ENCODE measurements at places on chromosomes 5 and 9.

- no peak for DNase-seq
Observed at GRCh38 chr9:5643005-5643624, 14.2 kb downstream of the RIC1 start.

GRCh38 chr5:111548992-111549649, 36.8 kb upstream of the STARD4 start:
- DNase-seq: no peak

DNA sequence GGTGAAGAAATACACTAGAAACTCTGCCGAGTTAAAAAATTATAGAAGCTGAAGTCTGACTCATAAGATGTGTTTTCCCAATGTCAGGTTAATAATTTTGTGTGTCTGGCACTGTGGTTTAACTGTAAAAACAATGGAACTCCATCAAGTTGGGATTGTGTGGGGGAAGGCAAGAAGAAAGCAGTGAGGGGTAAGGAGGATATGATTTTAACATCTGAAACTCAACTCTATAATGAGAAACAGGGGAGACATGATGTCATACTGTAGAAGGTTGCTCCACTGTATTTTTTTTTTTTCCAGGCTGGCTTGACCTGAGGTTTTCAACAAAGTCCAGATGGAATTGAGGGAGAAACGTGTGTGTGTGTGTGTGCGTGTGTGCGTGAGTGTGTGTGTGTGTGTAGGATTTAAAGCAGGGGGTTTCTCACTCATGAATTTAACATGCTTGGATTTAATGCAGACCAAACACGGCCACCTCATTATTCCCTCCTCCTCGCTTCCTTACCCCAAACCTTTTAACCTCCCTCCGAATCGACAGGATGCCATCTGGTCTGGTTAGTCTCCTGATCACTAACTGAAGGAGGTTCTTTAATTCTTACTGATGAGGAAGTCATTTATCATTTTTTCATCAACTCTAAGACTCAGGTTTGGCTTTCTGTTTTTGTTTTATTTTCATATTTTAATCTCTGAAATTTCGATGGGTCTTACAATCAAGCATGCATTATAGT, 140.2 kb upstream of the LPAR1 start:
- peak; percentile 12 for DNase-seq

- DNase-seq: no peak
Observed at GRCh38 chr9:135055181-135055580, 32.3 kb upstream of the OLFM1 start.

- DNase-seq: no peak
Observed at GRCh38 chr9:103530934-103531333, 535.8 kb downstream of the CYLC2 start.

DNA sequence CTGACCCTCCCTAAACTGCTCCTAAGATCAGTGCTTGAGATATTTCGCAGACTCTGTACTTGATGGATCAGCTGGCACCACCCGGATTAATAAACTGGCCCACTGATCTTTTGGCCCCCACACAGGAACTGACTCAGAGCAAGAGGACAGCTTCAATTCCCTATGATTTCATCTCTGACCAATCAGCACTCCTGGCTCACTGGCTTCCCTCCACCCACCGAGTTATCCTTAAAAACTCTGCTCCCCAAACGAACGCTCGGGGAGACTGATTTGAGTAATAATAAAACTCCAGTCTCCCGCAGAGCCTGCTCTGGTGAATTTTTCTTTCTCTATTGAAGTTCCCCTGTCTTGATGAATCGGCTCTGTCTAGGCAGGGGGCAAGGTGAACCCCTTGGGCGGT, 36.5 kb upstream of the CD180 start:
- no peak for DNase-seq

DNA sequence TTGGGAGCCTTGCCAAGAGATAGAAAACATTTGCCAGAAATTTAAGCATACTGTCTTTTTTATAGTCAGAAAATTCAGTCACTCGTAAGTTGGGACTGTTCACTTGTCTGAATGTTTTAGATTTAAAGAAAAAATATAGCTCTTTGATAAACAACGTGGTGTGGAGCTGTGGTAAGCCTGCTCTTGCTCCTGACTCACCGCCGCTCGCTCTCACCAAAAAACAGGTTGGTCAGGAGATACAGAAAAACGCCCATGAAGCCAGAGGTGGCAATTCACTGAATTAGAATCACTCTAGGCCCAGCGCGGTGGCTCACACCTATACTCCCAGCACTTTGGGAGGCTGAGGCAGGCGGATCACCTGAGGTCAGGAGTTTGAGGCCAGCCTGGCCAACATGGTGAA, 6.2 kb downstream of the LNPEP start:
- no peak for DNase-seq

DNA sequence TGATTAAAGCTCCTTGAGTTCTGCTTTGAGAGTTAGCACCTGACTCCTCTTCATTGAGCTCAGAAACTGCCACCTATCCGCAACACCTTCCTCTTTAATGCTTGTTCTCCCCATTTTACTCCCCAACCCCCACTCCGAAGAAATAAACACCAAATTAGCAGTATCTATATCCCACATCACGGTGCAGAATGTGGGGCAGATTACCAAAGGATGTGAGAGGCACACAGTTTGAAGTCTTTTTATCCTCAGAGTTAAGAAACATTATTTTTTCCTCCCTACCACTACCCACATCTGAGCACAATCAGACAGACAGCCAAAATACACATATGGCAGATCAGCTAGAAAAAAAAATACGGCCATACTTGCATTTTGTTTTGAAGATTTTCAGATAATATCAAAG, 26.1 kb upstream of the IL7R start:
- DNase-seq: no peak

DNA sequence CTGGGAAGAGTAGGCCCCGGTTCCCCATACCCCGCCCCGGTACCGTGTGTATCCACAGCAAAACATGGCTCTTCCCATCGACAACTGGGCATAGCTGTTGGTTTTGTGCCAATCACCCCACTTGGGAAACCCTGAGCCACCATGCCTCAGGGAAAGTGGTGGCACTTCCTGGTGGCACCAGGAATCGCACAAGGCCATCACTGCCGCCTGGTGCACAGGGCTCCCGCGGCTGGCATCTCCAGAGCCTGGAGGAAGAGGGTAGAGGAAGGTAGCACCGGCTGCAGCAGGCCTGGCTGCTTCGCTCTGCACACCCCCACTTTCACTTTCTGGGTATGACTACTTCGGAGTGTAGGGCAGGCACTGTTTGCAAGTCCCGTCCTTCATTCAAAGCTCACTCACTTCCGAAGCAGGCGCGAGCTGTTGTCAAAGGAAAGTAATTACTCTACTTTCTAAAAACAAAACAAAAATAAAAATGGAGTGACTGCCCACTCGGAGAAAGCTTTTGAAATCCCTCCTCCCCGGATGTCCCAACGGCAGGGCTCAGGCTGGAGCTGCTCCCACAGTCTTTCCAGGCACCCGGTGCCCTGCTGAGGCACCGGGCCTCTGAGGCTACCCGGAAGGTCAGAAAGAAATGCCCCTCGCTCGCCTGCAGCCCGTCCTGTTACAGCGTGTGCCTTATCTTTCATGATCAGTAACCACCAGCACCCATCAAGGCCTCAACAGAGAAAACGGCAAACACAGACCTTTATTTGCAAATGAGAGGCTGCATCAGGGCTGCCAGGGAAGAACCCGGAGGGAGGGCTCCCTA, 2.0 kb downstream of the BRD3 start:
- no peak for DNase-seq

DNA sequence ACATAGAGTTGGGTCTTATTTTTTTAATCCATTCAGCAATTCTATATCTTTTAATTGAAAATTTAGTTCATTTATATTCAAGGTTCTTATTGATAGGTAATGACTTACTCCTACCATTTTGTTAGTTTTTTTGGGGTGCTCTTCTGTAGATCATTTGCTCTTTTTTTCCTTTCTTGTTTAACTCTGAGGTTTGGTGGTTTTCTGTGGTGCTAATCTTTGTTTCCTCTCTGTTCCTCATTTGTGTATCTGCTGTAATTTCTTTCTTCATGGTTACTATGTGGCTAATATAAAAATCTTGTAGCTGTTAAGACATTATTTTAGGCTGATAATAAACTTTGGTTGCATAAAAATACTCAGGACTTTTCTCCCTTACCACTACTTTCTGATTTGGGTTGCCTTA, 181.6 kb upstream of the DMRTA1 start:
- no peak for DNase-seq

DNA sequence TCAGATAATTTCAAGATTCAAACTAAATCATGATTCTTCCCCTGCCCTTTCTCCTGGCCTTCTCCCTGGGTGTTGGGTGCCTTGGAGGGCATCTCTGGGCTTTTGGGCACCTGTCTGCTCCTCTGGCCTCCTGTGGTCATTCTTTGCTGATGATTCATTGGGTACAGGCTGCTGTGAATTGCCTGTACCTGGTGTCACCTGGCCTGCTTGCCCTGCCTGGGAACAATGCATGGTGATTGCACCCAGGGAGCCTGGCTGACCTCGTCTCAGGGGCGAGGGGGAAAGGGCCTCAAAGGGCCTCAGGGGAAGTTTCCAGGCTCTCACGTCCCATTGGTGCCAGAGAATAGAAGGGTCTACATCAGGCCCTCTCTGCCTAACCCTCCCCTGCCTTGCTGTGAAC, 20.1 kb upstream of the CKMT2 start:
- no peak for DNase-seq

DNA sequence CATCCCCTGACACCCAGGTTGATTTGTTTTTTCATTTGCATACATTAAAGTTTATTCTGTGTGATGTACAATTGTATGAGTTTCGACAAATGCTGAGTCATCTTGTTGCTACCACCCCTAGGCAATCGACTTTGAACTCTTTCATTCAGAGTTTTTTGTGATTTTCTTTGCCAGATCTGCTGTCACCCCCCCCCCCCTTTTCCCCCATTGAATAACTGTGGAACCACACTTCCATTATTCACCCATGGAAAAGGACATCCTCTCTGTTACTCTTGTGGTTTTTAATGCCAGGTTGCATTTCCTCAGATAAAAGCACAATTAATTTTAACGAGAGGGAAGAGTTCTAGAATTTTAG, 13.7 kb upstream of the FAM120AOS start:
- DNase-seq: no peak

GRCh38 chr5:19002111-19002510, 985.9 kb downstream of the CDH18 start:
- no peak for DNase-seq

- DNase-seq: no peak
Observed at GRCh38 chr9:3045153-3045552, 201.3 kb upstream of the PUM3 start.

- DNase-seq: no peak
Observed at GRCh38 chr5:159897786-159898393, 18.4 kb upstream of the ADRA1B start.

DNA sequence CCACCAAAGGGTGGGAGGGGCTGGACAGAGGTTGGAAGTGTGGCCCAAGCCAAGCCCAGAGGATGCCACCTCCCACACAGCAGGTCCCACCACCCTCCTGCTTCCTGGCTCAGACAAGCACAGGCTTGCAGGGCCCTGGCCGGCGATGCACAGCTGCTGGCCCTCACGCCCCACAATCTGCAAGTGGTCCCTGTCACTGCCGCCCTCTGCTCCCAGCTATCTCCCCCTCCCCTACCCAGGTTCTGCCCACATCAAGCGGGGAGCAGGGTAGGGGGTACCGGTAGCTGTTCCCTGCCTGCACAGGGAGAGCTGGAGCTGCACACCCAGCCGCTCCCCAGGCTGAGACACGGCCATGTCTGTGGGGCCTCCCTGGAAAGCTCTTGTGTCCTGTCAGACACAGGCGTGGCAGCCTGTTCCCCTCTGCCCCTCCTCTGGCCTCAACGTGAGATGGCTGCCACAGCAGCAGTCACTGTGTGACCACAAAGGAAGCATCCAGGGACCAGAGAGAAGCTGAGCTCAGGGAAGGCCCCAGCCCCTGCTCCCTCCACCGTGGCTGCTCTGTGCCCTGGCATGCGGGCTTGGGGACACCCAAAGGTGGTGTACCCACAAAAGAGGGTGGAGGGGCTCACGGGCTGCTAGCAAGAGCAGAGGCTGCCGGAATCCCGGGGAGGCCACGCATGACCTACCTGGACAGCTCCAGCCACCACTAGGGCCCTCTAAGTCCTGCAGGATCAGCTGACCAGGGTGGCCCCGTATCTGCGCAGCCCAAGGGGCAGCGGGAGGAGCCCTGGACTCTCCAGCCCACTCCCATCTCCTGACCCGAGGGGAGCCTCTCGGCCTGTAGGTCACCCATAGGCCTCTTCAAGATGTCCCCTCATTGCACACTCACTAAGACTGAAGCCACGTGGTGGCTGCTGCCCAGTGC, 10.9 kb upstream of the ZDHHC11 start:
- DNase-seq: no peak

DNA sequence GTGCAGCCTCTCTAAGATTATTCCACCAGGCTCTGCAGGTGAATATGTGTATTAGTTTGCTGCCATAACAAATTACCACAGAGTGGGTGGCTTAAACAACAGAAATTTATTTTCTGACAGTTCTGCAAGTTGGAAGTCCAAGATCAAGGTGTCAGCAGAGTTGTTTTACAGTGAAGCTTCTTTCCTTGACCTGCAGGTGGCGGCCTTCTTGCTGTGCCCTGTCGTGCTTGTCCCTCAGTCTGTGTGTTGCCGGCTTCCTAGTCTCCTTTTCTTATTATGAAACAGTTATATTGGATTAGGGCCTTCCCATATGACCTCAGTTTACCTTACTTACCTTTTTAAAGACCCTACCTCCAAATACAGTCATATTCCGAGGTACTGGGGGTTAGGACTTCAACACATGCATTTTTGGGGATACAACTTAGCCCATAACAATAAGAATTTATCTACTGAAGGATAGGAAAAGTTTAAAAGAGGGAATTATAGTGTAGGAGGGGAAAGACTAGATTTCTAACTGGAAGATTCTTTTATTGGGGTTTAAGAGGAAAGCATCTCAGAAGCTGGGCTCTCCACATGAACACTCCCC, 97.4 kb downstream of the OSTF1 start:
- DNase-seq: no peak

DNA sequence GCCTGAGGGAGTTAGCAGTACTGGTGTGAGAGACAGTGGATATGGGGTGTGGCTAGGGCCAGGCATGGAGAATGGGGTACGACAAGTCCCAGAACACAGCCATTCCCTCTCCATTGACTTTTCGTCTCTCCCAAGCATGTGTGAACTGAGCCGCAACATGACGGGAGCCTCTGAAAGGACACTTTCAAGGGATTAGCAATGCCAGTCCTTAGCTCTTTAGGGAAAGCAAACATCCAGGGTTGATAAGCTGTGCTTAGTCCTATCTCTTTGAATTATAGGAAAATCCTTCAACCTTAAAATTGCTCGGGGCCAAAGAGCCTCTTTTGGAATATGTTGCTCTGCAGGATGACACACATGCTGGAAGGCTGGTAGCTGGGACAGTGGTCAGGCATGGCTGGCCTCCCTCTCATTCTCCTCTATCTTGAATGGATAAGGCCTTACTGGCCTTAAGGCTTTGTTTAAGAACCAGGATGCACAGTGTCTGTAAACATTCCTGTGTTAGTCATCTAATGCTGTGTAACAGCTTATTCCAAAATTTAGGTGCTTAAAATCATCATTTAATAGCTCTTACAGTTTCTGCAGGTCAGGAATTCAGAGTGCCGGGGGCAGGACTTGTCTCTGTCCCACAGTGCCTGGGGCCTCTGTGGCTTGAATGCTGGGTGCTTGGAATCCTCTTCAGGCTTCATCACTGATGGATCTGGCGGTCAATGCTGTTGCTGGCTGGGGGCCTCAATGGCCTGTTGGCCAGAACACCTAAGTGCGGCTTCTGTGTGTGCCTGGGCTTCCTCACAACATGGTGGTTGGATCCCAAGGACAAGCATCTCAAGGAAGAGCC, 95.3 kb downstream of the PTTG1 start:
- DNase-seq: no peak

Data from right kidney (tissue), 9 donors.